Osteoblast (primary cell): ENCODE measurements at places on chromosomes 3 and 15. TPM values are rescaled to one million over a fixed set of nuclear protein-coding genes. Genes with fewer than 3 reads are reported as not detected.

- DNase-seq: no peak
Observed at GRCh38 chr3:137796993-137797392, 32.9 kb downstream of the SOX14 start.

DNA sequence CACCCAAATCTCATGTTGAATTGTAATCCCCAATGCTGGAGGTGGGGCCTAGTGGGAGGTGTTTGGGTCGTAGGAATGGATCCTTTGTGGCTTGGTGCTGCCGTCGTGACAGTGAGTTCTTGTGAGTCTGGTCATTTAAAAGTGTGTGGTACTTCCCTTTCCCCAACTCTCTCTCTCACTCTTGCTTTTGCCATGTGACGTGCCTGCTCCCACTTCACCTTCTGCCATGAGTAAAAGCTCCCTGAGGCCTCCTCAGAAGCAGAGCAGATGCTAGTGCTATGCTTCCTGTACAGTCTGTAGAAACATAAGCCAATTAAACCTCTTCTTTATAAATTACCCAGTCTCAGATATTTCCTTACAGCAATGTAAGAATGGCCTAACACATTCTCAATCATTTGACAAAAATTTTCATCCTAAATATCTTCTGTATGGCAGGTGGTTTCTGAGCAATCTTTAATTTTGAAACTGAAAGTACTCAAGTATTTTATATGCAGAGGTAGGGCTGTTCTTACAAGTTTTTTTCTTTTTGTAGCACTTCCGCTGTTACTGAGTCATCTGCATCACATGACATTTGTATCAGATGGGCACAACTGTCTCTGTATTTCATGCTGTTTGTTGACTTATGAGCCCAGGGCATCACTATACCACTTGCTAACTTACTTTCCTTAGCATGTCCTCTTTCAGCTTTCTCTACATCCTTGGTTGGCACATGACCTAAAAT, 8.8 kb downstream of the RPL39L start:
- no peak for DNase-seq

- no peak for DNase-seq
Observed at GRCh38 chr3:21952856-21953255, 201.8 kb upstream of the ZNF385D start.

- DNase-seq: peak; percentile 26
Observed at GRCh38 chr3:152937234-152937633, 102.3 kb downstream of the P2RY1 start.

DNA sequence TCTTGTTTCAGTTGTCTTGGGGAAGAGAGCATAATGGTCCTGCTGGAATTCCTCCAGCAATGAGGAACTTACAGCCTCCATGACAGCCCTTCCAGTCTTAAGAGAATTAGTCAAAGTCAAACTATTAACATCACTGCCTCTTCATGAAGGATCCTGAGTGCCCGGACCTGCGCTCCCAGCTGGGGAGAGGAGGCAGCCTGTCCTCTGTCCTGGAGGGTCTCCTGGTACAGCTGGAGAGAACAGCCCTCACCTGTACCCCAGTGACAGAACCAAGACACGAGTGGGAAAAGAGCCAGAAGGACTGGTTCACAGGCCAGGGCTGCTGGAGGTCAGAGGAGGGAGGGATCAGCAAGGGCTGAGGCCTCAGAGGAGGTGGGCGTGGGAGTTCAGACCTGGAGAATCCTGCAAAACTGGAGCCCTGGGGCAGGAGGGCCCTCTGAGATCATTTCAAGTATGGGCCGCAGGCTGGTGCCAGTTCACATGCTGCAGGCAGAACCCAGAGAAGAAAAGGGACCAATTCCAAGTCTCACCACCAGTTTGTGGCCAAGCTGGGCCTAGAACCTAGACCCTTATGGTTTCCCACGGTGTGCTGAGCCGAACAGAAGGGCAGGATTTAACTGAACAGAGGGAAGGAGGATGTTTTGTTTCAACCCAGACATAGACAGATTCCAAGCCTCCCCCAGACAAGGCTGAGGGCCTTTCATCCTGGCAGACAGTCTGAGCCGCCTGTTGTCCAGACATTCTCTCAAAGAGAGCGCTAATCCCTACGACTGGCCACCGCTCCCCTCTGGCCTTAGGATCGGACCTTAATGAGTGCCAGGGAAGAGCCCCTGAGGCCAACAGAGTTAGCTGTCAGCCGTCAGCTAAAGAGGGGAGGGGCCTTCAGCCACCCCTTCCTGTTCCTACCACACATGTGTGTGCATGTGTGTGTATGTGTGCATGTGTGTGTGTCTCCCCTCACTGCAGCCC, 18.2 kb downstream of the LOXL1 start:
- peak; percentile 78 for DNase-seq

DNA sequence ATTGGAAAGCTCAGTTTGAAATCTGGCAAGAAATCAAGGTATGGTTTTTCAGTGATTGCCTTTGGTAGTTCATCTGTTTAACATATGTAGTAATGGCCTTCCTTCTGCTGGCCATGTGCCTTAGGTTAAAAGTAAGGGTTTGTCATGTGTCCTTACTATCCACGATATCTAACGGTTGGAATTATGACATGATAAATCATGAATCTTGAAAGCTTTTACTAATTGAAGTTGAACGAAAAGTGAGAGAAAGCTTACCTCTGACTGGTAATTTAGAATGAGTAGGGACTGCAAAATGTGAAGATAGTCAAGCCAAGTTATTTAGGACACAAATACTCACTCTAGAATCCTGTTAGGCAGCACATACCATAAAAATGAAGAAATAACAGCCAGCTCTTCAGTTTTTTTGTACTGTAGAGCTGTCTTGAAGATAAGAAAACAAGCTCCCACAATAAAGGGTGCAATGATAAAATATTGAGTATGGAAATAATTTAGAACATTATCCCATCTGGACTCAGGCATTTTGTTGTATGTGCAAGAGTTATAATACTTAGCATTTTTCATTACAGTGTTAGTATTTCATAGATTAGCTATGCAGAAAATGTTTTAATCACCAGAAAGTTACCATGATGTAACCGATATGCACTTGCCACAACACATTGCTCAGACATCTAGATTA, 303.4 kb downstream of the ZNF385D start:
- DNase-seq: peak; percentile 61

DNA sequence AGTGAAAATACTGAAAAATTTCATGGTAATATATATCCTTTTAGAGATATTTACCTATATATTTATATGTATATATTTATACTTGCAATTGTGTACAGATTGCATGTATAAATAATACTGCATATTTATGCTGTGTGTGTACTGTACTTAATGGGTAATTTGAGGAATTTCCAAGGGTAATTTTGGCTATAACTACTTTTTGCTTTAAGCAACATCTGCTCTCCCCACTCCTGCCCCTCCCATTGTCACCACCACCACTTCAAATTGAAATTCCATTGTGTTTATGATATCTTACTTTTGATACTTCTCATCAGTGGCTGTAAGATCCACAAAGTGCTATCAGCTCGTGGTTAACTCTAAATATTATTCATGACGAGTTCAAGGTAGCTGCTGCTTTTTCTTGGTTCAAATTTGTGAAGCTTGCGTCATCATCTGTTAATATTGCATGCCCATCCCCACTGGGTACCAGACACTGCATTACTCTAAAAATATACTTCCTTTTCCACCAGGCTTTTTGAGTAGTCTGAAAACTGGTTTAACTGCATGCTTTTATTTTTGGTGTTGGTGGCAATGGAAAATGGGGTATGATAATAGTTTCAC, 91.7 kb upstream of the MITF start:
- DNase-seq: no peak

DNA sequence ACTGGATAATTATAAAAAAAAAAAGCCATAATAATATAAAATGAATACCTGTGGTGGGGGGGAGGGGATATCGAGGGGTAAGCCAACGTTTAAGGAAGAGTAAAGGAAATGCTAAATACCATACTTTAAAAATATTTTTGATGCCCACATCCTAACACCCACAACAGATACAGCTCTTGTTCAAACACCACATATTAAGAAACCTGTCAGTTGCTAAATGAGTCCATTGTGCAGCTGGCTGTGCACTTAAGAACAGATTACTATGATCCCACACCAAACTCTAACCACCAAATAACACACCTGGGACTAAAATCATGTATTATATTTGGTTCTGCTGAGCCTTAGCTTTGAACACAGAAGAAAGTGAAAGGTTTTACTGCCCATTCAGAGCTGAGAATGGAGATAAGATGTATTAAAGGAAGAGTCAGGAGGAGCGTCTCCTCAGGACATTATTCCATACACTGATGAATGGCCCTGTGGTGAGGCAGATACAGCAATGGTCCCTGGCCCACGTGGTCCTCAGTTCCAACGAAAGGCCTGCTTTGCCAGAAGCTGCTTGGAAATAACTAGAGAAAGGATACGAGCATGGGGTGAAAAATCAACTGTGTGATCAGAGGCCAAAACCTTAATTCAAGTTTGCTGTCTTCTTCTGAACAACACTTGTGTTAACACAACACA, 515.4 kb downstream of the FOXP1 start:
- DNase-seq: no peak

DNA sequence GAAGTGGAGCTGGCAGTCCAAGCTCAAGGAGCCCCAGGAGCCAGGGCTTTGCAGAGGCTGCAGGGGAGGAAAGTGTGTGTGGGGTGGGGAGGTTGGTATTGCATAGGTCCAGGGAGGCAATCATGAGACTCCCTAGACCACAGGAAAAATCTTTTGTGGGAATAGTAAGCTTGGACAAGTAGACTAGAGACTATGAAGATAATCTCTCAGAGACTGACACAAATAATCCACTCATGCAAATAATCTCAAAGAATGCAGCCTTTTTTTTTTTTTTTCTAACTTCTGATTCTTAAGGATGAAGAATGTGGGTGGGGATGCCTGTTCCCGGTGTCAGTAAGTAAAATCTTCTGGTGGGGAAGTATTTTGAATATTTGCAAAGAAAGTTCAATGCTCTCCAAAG, 113.7 kb downstream of the GREM1 start:
- DNase-seq: no peak

DNA sequence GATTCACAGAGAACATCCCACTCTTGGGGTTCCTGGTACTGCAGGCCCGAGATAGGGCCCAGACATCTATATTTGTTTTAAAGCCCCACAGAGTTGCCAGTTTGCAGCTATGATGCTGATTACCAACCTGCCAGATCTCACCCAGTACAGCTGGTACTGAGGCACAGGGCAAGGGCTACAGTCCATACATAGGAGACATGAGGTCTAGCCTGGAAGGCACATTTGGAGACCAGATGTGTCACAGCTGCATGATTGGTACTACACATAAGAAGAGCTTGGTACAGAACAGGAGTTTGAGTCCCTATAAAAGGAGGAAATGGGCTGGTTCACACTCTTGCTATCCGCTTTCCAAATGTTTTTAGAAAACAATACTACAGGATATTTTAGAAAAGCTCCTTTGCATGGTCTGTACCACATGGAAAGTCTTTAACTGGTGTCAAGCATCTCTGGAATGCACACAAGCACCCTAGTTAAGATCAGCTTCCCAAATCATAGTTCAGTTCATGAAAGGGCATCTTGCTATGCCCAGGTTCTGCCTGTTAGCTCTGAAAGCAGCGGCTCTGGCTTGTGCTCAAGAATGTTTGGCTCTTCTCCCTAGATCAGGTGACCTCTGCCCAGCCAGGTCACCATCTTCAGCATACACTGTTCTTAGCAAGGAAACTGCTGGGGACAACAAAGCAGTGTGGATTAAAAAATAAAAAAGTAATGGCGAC, 20.6 kb downstream of the MTMR14 start:
- no peak for DNase-seq

GRCh38 chr3:131972550-131972949, 62.3 kb downstream of the CPNE4 start:
- DNase-seq: no peak

DNA sequence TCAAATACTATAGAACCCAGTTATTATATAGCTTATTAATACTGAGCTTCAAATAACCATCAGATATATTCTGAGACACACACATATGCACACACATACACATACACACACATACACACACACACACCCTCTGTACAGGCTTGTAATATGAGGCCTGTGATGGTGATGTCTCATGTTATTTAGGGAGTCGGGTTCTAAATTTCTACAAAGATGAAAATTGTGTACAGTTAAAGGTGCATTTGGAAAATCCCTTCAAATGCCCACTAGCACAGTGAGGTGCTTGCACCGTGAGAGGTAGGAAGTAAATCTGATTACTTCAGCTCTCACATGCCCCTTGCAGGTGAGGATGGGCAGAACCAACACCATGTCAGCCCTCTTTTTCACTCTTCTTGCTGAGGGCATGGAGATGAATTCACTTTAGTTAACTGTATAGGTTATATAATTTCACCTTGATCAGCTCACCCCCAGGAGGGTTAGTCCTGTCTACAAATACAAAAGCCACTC, 294.5 kb upstream of the PROK2 start:
- no peak for DNase-seq

The ERC2 gene
- total RNA-seq: 0.36 TPM in 1 of 2 replicates, not detected in the other

The PLSCR5 gene
- not detected in 2 replicates for total RNA-seq

The IL17RD gene
- total RNA-seq: 2.2 and 3.5 TPM in 2 replicates

The IFRD2 gene
- total RNA-seq: 60.4 and 65.1 TPM in 2 replicates

The ADAMTS7 gene
- 32.4 and 34.0 TPM in 2 replicates for total RNA-seq

The MESP1 gene
- total RNA-seq: under 0.01 TPM in 2 replicates

The LSMEM2 gene
- total RNA-seq: not detected in 2 replicates

The UBAP1L gene
- 2.9 and 3.3 TPM in 2 replicates for total RNA-seq
